ENCODE measurements at places on chromosomes 16 and 17.

DNA sequence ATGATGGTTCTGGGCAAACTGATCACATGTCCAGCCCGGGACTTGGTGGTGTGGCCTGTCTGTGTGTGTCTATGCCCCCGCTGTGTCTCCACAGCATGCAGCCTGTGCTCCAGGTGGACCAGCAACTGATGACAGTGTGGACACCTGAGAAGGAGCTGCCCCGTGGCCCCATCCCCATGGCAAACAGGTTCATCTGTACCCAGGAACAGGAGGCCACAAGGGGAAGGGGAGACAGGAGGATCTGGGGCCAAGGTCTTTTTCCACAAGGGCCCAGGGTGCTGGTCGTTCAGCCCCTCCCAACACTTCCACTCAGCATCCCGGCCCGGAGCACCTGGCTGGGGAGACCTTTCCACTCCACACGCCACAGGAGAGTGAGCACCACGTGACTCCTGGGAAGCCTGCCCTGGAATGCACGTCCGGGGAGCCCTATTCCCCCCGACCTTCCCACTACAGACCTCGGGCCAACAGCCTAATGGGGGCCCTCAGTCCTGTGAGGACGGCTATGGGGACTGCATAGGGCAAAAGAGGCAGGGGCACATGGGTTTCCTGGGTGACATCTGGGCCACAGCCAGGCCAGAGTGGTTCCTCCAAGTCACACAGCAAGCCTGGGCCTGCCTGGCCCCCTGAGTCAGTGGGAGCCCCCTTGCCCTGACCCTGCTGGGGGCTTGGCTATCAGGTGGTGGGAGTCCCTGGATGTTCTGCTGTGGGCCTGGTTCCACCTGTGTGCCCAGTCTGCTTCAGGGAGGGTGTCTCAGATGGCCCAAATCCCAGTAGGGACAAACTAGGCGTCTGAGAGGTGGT is 20.8 kb upstream of the NXPH3 start:
- no peak for DNase-seq

GRCh38 chr16:22642416-22643088 is 131.9 kb downstream of the NPIPB5 start:
- DNase-seq: no peak

GRCh38 chr17:76437467-76438402 is 15.2 kb downstream of the UBE2O start:
- no peak for DNase-seq

DNA sequence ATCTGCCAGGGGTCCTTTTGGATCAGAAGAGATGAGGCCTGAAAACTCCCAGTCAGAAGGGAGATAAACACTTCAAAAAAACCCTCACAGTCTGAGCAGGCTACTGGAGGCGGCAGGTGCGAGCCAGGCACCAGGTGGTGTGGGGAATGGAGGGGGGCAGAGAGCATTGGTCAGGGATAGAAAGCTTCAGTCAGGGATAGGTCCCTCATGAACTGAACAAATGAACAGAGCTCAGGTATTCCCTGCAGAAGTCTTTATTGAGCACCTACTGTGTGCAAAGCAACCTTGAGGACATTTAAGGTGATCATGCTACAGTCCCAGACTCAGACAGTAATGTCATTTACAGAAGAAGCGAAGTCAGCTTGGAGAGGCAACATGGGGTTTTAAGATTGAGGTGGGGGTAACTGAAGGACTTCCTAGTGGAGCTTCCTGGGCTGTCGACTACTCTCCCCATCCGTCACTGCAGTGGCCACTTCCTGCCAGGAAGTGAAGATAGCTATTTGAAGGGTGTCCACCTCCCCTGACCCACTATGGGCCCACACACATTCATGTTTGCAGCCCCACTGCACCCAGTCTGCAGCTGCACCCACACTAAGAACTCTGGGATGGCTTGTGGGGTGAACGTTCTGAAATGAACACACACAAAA is 3.2 kb downstream of the KIFC3 start:
- no peak for DNase-seq

DNA sequence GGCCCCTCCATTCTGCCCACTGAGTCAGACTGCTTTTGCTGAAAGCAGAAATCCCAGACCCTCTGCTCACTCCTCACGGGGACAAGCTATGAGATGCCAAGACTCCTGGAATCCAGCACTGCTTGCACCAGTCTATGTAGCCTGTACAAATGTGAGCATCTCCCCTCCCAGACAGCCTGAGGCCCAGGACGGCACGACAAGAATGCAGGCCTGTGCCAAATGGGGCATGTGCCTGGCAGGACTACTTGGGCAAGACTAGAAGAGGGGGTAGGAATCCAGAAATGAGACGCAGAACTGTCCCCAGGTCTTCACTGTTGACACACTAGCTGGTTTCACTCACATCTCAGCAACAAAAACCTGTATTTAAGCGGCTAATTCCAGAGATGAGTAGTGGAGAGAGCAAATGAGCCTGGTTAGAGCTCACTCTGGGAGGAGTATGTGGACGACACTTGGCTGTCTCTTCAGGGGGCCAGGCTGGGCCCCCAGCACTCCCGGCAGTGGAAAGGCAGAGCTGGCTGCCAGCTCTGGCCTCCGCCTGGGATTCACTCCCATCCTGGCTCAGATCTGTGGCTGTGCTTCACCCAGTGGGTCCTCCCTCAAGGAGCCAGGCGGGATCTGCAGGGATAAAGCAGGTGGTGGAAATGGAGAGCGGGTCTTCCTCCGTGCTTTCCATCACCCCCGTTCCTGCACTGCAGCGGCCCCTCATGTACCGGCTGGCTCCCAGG is 2.9 kb upstream of the MYO1C start:
- no peak for DNase-seq

DNA sequence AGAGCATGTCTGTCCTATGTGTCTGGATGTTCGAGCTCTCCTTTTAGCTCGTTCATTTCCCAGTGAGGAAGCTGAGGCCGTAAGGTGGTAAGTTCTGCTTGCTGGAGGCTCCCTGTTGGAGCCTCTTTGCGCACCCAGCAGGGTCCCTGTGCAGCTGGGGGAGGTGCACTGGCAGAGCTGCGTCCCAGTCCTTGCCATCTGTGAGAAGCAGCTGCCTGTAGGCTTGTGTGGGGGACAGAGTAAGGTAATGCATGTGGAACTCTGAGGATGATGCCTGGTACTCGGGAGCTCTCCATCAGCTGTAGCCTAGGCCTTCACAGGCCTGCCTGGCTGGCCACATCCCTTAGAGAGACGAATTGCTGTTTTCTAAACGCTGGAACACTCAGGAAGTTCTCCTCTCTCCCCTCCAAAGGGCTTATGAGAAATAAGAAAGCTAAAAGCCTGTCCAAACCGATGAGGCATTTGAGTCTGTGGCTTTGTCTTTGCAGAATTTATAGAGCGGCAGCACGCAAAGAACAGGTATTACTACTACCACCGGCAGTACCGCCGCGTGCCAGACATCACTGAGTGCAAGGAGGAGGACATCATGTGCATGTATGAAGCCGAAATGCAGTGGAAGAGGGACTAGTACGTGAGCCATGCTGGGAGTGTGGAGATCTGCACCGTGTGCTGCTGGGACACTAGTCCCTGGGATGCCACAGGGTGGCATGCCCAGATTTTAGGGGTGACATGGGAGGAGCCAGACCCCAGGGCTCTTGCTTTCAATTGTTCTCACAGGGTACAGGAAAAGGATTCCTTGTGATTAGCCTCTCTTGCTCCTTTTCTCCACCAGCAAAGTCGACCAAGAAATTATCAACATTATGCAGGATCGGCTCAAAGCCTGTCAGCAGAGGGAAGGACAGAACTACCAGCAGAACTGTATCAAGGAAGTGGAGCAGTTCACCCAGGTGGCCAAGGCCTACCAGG is 1.6 kb downstream of the NDUFB10 start:
- DNase-seq: no peak

GRCh38 chr16:72228014-72228413 is 56.1 kb upstream of the PMFBP1 start:
- no peak for DNase-seq

DNA sequence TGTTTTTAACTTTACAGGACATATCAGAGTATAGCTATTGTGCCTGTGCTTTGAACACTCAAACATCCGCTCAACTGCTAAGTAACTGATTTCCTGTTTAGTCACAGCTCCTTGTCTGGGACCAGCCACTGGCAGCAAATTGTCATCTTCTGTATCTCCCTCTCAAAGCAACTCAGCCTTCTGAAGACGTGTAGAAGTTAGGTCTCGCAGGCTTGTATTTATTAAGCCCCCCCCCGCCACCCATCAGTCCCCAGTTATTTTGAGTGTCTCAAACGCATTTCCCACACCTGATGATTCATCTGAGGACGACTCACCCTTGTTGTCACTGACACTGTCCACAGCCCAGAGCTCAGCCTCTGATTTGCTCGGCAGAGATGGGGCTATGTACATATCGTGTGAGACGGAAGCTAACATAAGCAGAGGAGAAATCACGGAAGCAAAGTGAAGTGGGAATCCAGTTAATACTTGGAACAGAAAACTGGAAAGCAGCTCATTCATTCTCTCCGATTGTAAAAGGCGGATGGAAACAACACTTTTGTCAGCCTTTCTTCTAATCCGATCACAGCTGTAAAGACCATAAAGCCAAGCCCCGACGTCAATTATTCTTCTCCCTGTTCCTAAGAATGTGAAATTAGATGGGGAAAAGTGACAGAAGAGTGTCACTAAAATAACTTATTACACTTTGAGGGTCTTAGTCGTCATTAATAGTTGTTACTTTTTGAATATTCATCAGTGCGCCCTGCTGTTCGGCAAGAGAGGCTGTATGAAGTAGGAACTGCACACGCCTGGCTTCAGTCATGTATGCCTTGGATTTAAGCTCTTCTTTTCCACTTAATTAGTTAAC is 64.2 kb downstream of the PITPNC1 start:
- no peak for DNase-seq

DNA sequence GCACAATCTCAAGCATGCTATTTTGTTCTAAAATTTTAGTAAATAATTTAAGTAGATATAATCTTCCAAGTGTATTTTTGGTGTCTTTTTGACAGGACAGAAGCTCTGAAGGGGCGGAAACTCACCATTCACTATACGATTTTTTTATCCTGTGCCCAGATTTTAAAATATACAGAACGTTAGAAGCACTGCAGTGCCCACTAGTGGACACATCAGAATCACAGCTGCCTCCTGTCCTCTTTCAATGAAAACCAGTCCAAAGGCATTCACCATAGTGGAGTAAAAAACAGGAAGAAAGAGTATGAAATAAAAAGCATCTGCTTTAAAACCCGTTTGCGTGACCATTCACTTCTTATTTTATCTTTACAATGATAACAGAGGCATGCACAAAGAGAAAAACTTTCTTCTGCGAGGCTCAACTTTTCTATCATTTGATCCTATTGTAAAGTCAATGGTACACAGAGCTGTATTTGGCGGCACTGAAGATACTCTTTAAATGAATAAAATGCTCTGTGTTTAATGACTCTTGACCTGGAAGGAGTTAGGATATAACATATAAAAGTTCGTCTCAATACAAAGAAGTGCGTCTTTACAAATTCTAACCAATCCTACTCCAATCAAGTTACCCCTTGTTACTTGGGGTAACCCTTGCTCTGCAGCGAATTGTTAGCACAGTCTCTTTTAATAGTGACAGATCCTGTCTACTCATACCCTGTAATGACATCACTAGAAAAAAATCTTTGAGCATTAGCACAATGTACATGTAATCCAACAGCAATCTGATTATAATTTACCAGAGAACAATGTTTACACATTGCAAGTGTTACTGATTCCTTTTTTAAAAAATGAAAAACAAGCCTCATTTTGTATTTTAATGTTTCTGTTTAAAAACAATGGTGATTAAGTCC is 339.8 kb upstream of the PSMD7 start:
- DNase-seq: no peak

DNA sequence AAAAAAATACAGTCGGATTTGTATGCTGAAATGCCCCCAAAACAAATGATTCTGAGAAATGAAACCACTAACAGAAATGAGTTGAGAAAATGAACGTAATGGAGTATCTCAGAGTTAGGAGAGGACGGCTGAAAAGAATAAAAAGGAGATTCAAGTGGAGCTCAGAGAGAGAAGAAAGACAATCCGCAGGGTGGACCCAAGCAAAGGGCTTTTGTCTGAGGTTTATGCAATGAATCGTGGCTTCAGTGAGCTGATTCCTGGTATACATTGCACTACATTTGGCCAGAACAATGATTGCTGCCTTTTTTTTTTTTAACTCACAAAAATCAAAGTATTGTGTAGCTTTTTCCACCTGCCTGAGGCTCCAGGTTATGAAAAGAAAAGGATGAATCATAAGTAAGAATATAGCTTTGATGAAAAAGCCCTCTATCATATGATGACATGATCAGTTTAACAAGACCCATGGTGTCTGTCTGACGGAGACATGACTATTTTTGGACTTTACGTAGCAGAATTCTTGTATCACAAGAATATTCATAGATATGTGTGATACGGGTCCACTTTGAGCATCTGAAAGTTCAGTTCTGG is 4.4 kb upstream of the MED9 start:
- DNase-seq: no peak

GRCh38 chr17:31691251-31691905 is 167.7 kb downstream of the COPRS start:
- DNase-seq: no peak

- DNase-seq: no peak
These were observed 549.2 kb upstream of the CDH11 start for GRCh38 chr16:65671071-65671470.

DNA sequence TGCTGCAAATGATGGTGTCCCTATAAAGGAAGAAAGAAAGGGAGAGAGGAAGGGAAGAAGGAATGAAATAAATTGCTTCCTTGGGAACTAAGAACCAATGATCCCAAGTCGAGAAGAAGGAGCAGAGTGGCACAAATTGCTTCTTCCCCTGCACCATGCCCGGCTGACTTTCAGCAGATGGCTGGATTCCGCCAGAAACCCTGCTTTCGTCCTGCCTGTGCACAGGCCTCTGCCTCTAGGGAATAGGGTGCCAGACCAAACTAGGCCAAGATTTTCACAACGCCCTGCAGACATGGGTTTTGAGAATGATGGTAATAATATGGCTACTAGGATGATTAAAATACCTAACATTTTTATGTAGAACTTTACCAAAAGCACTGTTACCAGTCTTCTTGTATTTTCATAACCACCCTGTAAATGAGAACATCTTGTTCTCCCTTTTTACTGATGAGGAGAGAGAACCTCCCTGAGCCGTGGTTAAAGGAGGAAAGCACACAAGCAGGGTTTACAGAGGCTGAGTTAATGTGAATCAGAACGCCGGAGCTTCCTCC is 122.1 kb upstream of the HSBP1 start:
- DNase-seq: no peak

GRCh38 chr17:64653325-64653984 is 8.7 kb downstream of the SMURF2 start:
- no peak for DNase-seq

DNA sequence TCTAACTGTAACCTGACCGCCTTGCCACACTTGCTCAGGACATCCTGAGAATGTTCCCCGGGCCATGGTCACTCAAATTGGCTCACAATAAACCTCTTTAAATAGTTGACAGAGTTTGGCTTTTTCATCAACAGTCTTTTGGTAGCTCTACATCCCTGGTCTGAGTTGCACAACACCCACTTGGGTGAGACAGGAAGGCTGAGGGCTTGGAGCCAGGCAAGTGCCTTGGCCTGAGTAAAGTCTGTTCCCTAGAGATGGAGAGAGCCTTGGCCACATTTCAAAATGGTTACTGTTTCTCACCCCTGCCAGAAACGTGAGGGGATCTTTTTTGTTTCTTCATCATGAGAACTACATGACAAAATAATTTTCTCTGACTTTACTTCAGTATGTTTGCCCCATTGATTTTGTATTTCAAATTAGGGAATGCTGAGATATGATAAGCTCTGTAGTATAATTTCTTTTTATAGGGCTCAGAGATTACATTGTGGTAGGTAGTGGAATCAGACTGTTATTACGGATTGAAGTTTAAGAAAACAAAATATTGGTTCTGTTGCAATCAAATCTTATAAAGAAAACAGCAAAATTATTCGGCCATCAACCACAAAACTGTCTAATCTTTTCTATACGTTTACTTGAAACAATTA is 53.9 kb upstream of the NETO2 start:
- no peak for DNase-seq

- DNase-seq: no peak
These were observed 45.0 kb downstream of the SOST start for GRCh38 chr17:43713494-43714162.
